ENCODE measurements at places on chromosomes 3 and 15.

- no peak for DNase-seq
Observed at GRCh38 chr3:162007722-162008121, 511.1 kb downstream of the OTOL1 start.

- no peak for DNase-seq
Observed at GRCh38 chr3:186021673-186022362, 84.0 kb upstream of the TRA2B start.

DNA sequence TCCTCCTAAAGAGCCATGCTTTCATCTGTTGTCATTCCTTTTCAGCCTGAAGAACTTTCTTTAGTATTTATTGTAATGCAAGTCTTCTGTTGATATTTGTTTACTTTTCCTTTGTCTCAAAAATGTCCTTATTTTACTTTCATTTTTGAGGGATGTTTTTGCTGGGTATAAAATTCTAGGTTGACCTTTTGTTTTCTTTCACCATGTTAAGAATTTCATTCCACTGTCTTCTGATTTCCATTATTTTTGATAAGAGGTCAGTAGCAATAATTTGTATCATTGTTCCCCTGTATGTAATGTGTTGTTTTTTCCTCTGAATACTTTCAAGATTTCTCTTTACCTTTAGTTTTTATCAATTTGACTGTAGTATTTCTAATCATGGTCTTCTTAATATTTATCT lies 91.1 kb downstream of the RSRC1 start:
- no peak for DNase-seq

DNA sequence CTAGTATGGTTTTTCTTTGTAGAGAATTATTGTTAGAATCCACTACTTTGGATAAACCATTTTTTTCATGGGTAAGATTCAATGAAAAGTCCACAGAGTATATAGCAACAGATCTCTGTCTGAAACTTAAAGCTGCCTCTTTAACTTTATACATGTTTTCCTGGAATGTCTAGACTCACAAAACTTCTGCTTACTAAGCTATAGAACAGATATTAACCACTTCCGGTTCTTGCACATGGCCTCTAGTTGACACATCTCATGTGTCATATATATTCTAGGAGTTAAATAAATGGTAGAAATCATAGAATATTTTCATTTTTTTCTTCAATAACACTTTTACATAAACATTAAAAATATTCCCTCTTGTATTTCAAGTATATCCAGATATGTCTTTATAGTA lies 1693.9 kb downstream of the SI start:
- no peak for DNase-seq

DNA sequence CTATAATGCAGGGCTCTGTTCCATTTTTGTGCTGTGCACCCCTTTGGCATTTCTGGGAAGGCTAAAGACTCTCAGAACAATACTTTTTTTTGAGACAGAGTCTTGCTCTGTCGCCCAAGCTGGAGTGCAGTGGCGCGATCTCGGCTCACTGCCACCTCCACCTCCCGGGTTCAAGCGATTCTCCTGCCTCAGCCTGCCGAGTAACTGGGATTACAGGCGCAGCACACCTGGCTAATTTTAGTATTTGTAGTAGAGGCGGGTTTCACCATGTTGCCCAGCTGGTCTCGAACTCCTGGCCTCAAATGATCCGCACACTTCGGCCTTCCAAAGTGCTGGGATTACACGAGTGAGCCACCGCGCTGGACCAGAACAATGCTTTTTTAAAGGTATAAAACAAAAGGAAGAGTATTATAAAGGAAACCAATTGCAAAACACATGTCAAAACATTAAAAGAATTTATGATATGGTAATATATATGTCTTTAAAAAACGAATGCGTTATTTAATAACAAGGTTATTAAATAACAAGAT lies 999 bp downstream of the SQOR start:
- no peak for DNase-seq

DNA sequence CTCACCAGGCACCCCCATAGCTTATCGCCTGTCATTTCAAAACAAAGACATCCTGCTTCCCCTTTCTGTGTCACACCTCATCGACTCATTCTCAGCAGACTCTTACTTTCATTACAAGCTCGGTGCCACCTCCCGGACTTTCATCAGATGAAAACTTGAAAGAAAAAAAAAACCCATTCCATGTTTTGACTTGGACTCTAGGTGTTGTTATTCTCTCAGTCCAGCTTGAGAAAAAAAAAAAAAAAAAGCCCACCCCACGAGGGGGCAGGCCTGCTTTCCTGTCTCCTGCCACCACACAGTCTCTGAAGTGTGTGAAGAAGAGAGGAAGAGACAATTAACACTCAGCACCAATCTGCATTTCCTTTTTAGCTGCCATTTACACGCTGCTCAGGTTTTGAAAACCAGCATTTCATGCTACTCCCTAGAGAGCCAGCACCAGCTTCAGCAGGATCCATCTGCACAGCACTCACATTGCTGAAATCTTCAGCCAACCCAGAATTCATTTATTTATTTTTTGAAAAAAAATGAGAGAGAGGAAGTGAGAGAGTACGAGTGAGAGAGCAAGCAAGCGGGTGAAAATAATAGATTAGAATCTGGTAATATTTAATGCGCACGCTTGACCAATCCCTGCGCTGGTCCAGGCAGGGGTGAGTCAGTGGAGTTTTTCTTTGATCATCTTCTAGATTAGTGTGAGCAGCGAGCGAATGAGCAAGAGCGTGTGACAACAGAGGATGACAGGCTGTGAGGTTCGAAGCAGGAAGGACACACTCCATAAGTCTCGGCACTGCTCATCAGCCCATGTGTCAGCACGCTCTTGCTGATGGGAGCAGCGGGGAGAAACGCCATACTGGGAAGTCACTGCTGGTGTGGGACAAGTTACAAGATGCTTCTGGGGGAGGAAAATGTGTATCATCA lies 23.5 kb downstream of the ZNF80 start:
- DNase-seq = peak; percentile 34

DNA sequence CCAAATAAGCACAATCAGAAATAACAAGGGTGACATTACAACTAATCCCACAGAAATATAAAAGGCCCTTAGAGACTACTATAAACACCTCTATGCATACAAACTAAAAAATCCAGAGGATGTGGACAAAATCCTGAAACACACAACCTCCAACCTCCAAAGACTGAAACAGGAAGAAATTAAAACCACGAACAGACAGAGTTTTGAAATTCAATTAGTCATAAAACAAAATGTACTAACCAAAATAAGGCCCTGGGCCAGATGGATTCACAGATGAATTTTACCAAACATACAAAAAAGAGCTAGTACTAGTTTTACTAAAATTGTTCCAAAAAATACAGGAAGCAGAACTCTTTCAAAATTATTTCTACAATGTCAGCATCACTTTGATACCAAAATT lies 1043.6 kb downstream of the DIPK2A start:
- no peak for DNase-seq

DNA sequence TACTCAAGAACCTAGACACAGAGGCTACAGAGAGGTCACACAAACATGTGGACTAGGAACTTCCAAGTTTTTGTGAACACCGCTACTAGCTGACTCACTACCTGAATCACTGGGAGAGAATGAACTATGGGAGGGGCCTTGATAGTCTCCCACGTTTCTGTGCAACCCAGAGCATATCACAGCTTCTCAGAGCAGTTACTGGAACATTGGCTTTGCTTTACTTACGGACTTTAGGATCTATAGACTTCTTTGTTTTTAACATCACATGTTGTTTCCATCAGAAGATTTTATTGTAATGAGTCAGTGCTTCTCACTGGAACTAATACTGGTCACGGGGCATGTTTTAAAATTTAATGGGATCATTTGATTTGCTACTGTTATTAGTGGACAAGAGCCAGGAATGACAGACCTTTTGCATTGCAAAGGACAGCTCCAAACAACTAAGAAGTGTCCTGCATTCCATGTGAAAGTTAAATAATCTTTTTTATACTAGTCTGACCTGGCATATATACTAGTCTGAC lies 35.6 kb downstream of the RTP4 start:
- no peak for DNase-seq
